ENCODE measurements at places on chromosomes 1 and 21.
A peak's percentile ranks its signal among the peaks of the same experiment; 100 is the strongest.

GRCh38 chr21:43364261-43364510 lies 62.7 kb downstream of the SIK1 start:
- no peak for DNase-seq

- no peak for DNase-seq
Observed at GRCh38 chr1:17950728-17951127, 156.9 kb upstream of the IGSF21 start.

- DNase-seq, result no peak
Observed at GRCh38 chr1:42368096-42368795, 12.3 kb upstream of the RIMKLA start.

- no peak for DNase-seq
Observed at GRCh38 chr1:219687779-219688178, 74.9 kb upstream of the ZC3H11B start.

DNA sequence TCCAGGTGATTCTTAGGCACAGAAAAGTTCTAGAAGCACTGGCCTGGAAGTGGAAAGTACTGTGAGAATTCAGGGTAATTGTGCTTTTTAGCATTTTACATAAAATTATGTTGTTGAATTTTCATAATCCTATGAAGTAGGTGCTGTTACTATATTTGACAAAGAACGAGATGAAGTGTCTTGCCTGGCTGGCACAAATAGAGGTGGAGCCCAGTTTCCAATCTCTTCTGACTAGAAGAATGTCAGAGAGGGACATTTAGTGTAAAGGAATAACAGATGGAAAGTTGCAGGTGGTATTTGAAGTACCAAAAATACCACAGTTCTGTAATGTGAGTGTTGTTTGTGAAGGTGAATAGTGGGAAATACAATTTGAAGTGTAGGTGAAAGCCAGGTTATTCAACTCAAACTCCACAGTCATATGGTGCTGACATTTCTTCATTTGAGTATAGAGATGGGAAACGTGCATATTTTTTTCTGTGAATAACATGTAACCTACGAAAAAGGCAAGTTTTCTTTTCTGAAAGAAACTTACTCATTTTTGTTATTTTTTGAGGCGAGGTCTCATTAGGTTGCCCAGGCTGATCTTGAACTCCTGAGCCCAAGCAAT lies 3.5 kb upstream of the TMCO2 start:
- DNase-seq, result no peak

GRCh38 chr1:209207701-209208286 lies 375.7 kb upstream of the CAMK1G start:
- peak; percentile 80 for DNase-seq

- DNase-seq, result no peak
Observed at GRCh38 chr1:212614453-212615200, 6.1 kb downstream of the ATF3 start.

- no peak for DNase-seq
Observed at GRCh38 chr21:34148419-34148804, 75.0 kb downstream of the MRPS6 start.

DNA sequence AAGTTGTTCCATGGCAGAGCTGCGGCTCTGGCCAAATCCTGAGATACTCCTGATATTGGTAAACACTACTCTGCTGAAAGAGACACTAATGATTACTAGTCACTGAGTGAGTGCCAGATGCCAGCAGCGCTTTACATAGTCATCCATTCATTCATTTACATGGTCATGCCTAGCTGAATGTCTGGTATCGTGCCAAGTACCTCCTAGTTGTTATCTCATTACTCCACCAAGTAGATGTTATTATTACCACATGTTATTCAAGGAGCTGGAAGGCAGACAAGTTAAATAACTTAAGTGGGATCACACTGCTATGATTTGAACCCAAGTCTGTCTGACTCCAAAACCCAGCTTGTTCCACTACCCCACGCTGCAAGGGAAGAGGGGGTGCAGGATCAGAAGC lies 4.7 kb downstream of the OLFML2B start:
- peak; percentile 51 for DNase-seq

GRCh38 chr1:245956225-245956624 lies 550.9 kb downstream of the SMYD3 start:
- no peak for DNase-seq

- DNase-seq, result no peak
Observed at GRCh38 chr1:204578867-204579664, 62.9 kb downstream of the MDM4 start.

Data from SHP77 (cell line).